Cerebellar cortex (tissue), 1 donor: ENCODE measurements at places on chromosomes 7 and 10.

GRCh38 chr7:93920496-93921182 is 896 bp upstream of the GNG11 start:
- no peak for DNase-seq

DNA sequence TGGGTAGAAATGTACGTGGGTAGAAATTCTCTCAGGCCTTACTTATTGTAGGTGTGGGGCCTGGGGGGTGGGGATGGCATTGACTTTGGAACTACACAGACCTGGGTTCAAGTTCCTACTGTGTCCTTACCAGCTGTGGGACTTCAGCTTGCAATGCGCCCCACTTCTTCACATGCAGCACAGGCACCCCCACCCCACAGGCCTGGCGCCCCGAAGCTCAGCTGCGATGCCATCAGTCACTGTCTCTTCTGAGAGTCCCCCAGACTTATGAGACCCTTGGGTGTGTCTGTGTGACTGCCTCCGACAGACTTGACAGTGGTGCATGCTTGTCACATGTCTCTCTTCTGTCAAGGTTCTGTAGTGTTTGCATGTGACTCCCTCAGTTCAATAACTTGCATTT is 3.1 kb upstream of the AP5Z1 start:
- DNase-seq = no peak

DNA sequence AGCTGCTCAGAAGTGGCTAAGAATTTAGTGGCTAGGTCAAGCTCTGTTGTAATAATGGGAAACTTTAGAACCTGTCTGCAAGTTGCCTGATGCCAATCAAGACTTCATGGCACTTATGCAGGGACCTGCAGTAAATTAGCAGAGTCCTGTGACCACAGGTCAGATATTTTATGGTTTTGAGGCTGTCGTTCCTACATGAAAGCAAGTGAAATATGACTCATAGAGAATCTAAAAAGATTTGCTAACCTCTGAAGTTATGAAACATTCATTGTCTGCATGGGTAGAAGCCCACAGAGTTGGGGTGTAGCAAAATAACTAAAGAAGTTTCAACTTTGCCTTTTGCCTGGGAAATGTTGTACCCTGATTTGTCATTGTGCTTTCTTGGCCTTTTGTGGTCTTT is 32.3 kb downstream of the SLC39A12 start:
- no peak for DNase-seq

GRCh38 chr10:101162677-101163076 is 31.6 kb downstream of the TLX1 start:
- DNase-seq = no peak

- no peak for DNase-seq
Measured at GRCh38 chr10:77637532-77638320, at the start of gene KCNMA1. KCNMA1 (minus strand) TSS chr10:77637808.

DNA sequence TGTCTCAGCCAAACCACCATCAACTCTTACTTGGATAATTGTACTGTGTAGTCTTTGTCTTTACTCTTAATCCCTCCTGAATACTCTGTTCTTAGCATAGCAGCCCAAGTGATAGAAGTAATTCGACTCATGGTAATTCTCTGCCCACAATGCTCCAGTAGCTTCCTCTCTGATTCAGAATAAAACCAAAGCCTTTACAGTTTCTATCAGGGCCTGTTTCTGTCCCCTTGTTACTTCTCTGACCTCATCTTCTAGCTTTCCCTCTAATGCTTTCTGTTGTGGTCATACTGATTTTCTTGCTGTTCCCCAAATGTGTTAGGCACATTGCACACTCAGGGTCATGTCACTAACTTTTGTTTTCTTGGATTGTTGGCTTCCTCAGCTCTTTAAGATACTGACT is 8.0 kb downstream of the ZNF518A start:
- no peak for DNase-seq

- no peak for DNase-seq
Measured at GRCh38 chr7:66371096-66371824, 166.1 kb downstream of the TPST1 start.
